ENCODE measurements at places on chromosomes 2 and 18. TPM values are rescaled to one million over a fixed set of nuclear protein-coding genes. Genes with fewer than 3 reads are reported as not detected.

HRH4 gene
- 0.26 TPM for total RNA-seq

CXCR2 gene
- 0.48 TPM for total RNA-seq

PLEKHH2 gene
- total RNA-seq: 53.6 TPM

DRC1 gene
- total RNA-seq: 1.0 TPM

CPS1 gene
- 1.3 TPM for total RNA-seq

AOX1 gene
- total RNA-seq: 6.0 TPM

NCKAP5 gene
- total RNA-seq: 14.4 TPM

BMP10 gene
- not detected for total RNA-seq

MYCN gene
- 3.3 TPM for total RNA-seq

CNOT11 gene
- 21.8 TPM for total RNA-seq

GALNT14 gene
- 2.9 TPM for total RNA-seq

SULT1C4 gene
- total RNA-seq: 31.9 TPM

IGFBP2 gene
- total RNA-seq: 136 TPM

OSBPL1A gene
- total RNA-seq: 53.3 TPM

Measured in urinary bladder (tissue), 4 donors.